BE2C (cell line): ENCODE measurements at places on chromosomes 12 and 14.

DNA sequence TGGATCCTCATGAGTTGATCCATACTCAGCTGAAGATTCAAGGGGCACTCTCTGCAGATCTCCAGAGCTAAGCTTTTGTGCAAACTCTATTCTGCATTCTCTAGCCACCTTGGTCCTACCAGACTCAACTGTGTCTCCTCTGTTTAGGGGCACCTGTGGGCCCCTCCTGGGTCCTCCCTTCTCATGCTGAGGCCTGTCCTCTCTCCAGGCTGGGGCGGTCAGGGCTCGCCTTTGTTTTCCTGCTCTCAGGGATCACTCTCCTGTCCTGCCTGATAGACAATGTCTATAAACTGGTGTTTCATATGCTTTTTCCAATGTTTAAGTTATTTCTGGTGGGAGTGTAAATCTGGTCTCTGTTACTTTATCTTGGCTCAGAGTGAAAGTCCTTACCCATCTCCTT is 11.6 kb upstream of the KIF26A start:
- no peak for DNase-seq

DNA sequence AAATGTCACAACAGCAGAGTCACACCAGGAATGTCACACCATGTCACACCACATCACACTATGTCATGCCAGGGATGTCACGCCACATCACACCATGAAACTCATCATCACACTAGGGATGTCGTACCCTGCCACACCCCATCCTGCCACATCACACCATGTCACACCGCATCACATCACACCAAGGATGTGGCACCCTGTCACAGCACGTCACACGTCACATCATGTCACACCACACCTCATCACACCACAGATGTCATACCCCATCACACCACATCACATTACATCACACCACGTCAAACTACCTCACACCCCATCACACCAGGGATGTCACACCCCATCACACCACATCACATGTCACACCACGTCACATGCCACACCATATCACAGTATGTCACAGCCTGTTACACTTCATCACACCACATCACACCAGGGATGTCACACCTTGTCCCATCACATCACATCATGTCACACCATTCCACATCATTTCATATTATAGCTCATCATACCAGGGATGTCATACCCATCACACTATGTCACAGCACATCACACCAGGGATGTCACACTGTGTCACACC is 90.9 kb downstream of the TMEM121 start:
- no peak for DNase-seq

- DNase-seq, result no peak
Observed at GRCh38 chr14:53619691-53620231, 336.9 kb downstream of the BMP4 start.

DNA sequence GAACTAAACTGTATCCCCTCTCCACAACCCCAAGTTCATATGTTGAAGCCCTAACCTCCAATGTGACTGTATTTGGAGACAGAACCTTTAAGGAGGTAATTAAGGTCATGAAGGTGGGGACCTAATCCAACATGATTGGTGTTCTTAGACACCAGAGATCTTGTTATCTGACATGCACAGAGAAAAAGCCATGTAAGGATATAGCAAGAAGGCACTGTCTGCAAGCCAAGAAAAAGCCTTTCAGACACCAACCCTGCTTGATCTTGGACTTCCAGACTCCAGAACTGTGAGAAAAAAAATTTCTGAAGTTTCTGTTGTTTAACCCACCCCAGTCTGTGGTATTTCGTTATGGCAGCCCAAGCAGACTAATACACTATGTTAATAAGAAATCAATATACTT is 62.2 kb upstream of the CFL2 start:
- no peak for DNase-seq

DNA sequence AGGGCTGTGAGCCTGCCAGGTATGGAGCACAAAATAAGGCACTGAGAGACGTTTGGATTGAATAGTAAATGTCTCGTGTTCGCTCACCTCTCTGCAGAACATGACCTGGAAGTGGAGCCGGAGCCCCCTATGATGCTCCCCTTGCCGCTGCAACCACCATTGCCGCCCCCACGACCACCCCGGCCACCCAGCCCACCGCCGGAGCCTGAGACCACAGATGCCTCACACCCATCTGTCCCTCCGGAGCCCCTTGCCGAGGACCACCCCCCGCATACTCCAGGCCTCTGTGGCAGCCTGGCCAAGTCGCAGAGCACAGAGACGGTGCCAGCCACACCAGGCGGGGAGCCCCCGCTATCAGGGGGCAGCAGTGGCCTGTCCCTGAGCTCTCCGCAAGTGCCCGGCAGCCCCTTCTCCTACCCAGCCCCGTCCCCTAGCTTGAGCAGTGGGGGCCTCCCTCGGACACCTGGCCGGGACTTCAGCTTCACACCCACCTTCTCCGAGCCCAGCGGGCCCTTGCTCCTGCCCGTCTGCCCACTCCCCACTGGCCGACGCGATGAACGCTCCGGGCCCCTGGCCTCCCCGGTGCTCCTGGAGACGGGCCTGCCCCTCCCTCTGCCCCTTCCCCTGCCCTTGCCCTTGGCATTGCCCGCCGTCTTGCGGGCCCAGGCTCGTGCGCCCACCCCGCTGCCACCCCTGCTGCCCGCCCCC is 18.7 kb downstream of the SETD1B start:
- DNase-seq, result no peak

GRCh38 chr12:45599196-45599595 is 130.3 kb upstream of the ARID2 start:
- no peak for DNase-seq

DNA sequence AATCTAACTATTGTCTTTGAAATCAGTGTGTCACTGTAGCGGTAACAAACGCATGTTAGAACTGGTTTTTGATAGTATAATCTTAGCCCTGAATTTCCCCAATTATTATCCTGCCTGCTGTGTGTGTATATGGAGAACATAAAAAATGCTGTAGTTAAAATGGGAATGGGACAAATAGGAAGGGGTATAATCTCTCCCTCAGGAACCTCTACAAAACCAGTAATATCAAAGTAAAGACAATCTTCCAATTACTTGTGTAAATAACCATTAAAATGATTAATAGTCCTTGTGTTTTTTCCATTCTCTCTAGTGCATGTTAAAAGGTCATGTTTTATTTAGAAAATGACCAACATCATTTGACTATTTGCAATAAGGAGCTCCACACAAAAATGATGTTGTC is 200.1 kb upstream of the TMTC1 start:
- DNase-seq, result no peak

DNA sequence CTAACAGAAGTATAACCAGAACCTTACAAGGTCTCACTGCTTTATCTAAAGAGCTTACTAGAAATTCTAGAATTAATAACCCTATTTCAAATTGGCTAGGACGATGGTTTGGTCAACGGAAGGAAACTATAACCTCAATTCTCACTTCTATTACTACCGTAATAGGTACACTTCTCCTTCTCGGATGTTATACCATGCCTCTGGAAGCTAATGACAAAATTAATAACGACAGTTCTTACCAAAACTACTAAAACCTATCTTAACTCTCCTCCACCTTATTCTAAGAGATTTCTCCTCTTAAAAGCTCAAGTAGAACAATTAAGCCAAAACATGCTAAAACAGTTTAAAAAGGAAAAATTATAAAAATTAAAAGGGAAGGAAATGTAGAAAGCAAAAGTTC is 23.7 kb upstream of the UBC start:
- DNase-seq, result no peak

DNA sequence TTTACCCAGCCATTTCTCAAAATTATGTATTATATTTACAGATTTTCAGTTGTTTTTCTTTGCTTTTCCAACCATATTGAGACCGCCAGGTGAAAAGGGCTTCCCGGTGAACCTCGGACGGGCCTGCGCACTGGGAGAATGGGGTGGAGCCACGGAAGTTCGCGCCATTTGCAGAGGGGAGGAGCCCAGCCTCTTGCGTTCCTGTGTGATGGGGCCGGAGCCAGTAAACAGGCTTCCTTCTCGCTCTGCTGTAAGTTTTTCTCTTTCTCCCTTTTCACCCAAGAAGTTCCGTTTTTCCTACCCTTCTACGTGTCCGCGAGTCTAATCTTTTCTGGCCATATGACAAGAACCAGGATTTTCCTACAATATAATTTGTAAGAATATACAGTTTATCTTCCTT is 1108.8 kb upstream of the SEL1L start:
- peak; percentile 63 for DNase-seq

DNA sequence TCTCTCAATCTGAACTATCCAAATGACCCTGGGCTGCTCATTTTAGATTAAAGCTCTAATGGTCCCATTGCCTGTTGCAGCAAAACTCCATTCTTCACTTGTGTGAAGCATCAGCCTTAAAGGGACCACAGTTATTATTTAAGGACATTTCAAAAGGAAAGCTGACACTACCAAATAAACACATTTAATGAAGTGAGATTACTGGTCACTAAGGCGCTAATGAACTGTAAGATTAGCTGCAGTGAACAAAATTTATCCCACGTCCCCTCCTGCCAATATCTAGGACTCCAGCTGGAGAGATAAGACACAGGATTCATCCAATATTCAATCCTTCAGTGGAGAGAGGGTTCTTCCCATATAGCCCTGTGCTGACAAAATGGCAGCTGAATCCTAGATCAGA is 1029.2 kb upstream of the SEL1L start:
- no peak for DNase-seq

DNA sequence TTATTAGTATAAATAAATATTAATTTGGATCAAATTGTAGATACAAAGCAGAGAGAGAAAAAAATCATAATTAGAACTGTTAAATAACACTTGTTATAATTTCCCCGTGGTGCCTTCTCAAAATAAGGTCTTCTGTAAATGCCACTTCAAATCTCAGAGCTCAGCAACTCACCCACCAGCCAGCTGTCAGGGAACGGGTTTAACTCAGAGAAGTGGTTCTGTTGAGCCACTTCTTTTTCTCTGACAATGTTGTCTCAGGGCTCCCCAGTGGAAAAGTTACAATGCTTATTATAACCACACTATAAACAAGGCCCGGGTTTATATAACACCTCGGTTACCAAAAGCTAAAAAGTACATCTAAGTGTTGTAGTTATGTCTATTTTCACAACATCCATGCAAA is 452.6 kb downstream of the GLT1D1 start:
- DNase-seq, result no peak

GRCh38 chr14:100438271-100438670 is 115.1 kb downstream of the SLC25A47 start:
- DNase-seq, result peak; percentile 71

DNA sequence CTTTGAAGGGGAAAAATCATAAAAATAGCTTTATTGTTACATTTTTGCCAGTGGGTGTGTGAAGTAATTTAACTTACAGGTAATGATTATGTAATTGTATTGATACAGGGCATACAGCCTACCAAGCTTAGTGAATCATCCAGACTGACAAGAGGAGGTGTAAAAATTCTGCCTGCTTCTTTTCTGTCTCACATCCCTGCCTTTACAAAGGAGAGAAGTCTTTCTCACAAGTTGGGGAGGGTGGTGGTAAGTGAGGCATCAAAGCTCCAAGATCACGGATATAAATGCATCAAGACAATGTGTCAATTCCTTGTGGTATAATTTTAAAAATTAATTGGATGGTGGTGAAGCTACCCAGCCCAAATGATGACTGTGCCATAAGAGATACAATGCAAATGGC is 39.0 kb upstream of the G2E3 start:
- DNase-seq, result no peak

GRCh38 chr12:49451468-49452259 is 84.4 kb downstream of the SPATS2 start:
- no peak for DNase-seq

- DNase-seq, result no peak
Observed at GRCh38 chr14:103001226-103001625, 56.1 kb downstream of the CDC42BPB start.

DNA sequence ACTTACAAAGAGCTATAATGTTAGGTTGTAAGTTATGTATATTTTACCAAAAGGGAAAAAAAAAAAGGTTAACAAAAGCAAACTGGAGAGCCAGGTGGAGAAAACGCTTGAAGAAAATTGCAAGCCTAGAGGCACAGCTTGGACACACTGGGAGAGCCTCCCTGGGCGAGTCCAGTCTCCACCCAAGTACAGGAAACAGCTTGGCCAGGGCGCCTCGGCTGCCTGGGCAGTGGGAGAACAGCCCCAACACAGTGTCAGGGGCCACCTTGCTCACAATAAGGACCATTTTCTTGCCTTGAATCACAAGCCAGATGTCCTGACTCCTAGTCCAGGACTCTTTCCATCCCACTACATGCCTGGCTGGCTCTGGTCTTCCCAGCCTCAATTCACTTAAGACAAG is 33.3 kb downstream of the TTC7B start:
- no peak for DNase-seq

DNA sequence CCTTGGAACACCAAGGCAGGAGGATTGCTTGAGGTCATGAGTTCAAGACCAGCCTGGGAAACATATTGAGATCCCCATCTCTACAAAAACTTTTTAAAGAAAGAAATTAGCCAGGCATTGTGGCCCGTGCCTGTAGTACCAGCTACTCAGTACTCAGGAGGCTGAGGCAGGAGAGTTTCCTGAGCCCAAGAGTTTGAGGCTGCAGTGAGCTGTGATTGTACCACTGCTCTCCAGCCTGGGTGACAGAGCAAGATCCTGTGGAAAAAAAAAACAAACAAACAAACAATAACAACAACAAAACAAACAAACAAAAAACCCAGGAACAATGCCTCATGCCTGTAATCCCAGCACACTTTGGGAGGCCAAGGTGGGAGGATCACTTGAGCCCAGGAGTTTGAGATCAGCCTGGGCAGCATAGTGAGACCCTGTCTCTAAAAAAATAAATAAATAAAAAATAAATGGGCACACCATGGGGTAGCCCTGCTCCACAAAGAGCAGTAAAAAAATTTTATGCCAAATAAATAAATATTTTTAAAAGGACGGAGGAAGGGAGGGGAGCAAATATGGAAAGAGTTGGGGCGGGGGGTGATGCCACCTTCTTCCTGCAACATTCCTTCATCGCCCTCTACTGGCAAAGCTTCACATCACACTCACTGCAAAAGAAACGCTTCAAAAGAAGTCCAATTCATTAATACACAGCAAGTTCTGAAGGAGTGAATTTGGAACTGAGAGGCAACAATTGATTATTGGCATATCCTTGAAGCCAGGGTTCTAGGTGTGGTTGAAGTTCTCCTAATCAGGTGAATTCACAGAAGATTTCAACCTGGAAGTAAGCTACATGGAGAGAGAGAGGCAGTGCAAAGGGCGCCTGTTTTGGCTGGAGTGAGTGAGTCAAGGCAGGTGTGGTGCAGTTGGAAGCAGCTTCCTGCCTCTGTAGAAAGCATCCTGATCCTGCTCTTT is 8.8 kb upstream of the GNPTAB start:
- peak; percentile 60 for DNase-seq

DNA sequence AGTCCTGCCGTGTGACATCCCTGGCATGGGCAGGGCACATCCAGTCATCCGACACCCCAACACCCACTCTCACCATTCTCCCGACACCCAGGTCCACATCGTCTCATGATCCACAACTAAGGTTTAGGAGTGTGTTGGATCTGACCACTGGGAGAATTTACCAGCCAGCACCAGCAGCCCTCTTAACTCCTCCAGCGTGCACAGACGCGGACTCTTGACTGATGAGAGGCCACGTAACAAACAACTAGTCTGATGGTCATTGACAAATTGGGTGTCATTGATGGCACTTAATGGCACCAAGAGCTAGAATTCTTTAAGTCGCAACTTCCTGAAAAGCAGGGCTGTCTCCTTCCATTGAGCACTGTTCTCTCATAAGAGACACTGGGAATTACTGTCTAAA is 203.0 kb upstream of the SFSWAP start:
- DNase-seq, result no peak
